C1 segment of cervical spinal cord (tissue), 14 donors: ENCODE measurements at places on chromosomes 2 and 18.

GRCh38 chr2:96914332-96914731 is 44.5 kb upstream of the SEMA4C start:
- DNase-seq, result no peak

DNA sequence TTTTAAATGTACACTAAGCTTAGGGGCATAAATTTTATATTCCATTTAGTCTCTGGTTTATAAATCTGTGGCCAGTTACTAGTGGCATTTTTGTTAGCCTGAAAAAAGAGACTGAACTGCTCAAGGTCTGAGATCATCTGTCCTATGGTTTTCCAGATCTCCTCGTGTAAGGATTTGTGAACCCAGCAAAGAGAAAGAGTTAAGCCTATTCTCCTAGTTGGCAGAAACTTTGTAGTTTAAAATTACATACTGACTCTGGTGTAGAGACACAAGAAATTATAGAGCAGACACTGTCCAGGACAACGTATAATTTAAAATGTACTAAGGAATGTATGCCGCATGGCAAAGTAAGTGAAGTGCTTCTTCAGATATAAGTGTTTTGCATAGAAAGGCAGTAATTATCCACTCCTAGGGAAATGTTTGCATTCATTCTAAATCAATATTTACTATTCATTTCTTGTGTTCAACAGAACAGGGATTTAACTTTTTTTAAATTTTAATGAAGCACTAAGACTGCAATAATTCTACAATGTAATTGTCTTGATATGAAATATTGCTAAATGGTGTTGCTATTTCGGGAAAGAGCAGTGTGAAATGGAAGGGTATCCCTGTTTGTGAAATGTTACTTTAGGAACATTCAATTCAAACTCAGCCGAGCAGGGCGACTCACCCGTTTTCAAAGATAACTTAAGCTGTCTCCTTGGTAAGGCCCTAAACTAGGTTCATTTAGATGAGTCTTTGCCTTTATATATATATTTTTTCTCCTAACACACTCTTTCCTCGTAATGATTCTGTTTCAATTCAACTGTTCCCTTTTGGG is 508.4 kb upstream of the ZEB2 start:
- no peak for DNase-seq

DNA sequence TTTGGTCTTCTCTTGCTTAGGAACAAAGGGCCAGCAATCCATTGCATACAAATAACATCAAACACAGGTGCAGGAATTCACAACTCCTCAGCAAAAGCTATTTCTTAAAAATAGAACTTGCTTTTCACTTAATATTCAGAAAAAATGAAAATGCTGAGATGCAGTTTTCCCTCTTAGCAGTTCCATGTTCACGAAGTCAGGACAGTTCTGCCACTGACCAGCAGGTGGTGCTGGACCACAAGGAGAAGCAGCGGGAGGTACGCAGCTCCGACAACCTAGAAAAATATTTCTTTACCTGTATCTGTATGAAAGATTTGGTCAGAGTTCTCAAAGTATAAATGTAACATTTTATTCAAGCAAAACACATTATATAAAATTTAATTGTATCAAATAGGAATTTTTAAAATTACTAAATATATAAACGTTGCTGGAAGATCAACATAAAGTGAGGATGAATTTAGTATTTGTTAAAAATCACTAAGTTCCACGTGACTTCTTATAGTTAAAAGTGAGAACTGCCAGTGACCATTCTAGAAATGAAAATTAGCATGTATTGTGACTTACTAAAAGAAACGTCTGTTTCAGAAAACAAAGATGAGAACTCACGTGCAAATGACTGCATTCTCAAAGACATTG is 48.8 kb downstream of the ADNP2 start:
- DNase-seq, result peak; percentile 14

DNA sequence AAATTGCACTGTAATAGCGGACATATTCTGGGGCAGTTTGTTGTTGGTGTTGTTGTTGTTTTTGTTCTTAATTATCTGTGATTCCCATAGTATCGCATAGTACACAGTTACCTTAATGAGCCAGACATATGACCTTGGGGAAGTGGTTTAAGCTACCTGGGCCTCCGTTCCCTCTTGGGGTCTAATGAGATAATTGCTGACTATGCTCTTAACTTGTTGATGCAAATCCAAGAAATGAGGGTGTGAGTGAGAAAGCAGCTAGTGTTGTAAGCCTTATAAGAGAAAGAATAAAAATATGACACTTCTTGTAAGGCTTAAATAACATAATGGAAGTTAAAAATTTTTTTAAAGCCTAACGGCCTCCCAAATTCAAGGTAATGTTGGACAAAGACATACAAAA is 7.1 kb downstream of the NMI start:
- no peak for DNase-seq

GRCh38 chr2:67707896-67708295 is 310.8 kb downstream of the ETAA1 start:
- no peak for DNase-seq

GRCh38 chr2:102806250-102806837 is 44.5 kb downstream of the TMEM182 start:
- DNase-seq, result peak; percentile 2

DNA sequence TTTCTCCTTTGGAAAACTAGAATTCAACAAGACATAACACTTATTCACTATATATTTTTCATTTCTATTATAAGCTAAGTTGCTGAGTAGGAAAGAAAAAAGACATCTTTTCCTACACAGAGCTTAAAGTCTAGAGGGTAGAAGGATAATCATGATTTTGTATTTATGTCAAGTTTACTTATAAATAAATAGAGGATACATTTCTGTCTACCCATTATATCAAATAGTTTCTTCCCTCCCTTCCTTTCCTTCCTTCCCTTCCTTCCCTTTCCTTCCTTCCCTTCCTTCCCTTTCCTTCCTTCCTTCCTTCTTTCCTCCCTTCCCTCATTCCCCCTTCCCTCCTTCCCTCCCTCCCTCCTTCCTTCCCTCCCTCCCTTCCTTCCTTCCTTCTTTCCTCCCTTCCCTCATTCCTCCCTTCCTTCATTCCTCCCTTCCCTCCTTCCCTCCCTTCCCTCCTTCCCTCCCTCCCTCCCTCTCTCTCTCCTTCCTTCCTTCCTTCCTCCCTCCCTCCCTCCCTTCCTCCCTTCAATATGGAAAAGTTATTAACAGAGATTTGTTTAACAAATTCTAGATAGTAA is 308.4 kb upstream of the COL3A1 start:
- no peak for DNase-seq

GRCh38 chr2:88054782-88055370 is 707 bp downstream of the KRCC1 start:
- no peak for DNase-seq

GRCh38 chr2:42848726-42849290 is 56.4 kb upstream of the HAAO start:
- DNase-seq, result no peak

DNA sequence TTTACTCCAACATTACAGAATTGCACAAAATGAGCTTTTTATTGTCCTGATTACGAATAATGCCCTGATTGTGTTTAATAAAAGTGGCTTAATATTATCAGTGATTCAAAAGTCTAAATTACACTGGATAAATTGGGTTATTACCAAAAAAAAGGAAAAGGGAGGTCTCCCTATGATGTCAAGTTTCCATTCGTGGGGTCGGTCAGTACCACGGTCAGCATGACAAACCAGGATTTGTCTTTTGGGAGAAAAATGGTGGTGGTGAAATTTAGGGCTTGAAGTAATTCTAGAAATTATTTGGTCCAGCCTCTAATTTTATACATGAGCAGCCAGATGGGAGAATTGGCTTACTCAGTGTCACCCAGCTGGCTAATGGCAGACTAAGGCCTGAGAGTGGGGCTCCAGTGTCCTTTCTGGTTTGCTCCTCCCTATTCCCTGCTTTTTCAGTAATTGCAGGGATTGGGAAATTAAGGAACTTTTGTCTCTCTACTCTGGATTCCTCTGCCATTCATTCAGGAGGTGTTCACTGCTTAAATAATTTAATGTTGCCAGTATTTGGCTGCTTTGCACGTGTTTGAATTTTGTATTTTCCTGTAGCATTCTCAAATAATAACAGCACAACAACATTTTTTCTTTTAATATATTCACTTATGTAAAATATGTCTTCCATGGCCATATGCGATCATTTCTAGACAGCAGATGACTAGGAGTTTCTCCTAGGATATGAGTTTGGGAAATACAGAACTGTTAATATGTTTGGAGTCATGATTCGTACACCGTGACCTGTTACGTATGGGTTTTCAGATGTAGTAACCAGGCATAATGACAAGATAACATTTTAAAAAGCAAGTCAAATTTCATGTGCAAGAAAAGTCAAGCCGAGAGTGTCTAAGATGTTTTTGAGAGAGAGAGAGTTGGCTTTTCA is 128.9 kb upstream of the NOSTRIN start:
- no peak for DNase-seq

- DNase-seq, result no peak
Observed at GRCh38 chr2:161134547-161135518, 25.4 kb upstream of the TANK start.

DNA sequence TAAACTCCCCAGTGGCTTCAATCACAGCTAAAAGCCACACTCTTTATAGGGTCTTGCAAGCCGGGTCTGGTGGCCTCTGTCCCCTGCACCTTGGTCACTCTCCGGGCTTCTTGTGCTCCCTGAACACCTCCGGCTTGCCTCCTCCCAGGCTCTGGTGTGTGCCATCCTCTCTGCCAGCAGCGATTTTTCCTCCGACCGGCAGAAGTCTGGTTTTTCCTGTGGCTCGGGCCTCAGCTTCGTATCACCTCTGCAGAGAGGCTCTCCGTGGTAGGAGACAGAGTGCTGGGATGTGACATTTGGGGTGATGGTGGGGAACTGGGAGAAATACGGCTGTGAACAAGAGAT is 58.8 kb upstream of the HPCAL1 start:
- no peak for DNase-seq

DNA sequence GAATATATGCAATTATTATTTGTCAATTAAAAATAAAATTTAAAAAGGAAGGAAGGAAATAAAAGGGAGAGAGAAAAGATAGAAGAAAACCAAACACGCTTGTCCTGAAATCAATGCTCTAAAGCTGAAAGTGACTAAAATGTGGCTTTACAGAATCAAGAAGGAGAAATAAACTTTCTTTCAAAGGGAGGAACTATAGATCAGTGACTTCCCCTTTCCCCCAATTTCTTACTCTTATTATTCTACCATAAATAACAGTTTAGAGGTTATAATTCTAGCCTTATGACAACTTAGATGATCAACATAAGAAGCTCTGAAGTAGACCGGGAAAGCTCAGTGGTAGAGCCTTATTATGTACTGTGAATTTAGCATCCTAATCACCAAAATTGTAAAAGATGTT is 122.5 kb downstream of the ARHGAP15 start:
- no peak for DNase-seq

GRCh38 chr2:9539531-9539930 is 16.1 kb downstream of the ADAM17 start:
- no peak for DNase-seq

DNA sequence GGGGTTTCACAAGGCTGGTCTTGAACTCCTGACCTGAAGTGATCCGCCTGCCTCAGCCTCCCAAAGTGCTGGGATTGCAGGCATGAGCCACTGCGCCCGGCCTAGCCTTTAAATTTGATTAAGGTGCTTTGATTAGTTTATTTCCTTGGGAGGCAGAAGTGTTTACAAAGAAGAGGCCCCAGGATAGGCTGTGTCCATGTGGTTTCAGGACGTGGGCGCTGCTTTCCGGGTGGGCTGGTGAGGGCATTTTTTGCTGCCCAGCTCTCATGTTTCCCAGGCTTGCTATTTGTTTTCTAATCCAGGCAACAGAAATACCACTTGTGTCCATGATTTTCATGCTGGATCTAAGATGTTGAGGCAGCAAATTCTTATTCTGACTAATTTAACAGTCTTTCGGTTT is 124.2 kb downstream of the SH3RF3 start:
- DNase-seq, result no peak

- DNase-seq, result no peak
Observed at GRCh38 chr2:195709901-195710806, 53.1 kb downstream of the SLC39A10 start.

DNA sequence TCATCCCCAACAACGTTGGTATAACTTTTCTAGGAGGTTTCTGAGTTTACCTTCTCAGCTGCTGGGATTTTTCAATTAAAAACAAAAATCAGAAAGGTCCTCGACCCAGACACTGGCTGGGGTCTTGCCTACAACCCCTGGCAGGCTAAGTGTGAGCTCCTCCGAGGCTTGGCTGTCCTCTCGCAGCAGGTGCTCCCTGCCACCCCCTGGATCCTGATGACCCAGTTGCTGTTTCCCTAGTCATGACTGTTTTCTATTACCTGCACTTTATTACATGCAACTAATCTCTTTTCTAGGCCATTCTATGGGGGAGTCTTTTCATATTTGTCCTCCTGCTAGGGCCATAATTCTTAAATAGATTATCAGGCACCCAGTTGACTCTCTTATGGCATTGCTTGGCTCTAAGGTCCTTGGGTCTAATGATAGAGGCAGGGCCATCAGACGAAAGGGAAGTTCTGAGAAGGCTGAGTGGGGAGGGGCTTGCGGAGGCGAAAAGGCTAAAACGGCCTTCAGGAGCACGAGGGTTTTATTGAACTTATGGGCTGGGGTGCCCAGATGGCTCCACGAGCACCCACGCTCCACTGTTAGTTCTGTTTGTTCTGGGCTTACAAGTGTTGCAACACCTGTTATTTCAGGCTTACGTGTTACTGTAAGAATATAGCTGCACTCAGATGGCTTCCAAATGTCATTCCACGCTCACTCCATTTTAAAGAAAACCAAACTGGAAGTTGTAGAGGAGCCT is 166.0 kb downstream of the NCK2 start:
- no peak for DNase-seq

DNA sequence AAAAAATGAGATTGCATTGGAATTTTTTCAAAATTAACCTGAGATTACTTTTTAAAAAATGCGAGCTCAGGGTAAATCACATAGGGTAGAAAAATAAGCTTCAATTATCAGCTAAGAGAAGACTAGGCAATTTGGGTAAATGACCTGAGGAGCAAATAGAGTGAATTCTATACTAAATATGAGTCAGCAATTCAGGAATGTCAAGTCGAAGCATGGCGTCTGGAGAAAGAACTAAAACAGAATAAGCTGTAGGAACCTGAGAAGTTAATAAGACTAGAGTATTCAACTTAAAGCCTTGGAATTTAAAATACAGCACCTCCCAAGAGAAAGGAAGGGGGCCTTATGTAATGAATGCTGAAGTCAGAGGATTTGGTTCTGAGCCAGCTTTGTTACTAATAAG is 487.0 kb downstream of the SUCLG1 start:
- DNase-seq, result no peak

GRCh38 chr2:11955884-11956291 is 209.5 kb downstream of the LPIN1 start:
- DNase-seq, result no peak

DNA sequence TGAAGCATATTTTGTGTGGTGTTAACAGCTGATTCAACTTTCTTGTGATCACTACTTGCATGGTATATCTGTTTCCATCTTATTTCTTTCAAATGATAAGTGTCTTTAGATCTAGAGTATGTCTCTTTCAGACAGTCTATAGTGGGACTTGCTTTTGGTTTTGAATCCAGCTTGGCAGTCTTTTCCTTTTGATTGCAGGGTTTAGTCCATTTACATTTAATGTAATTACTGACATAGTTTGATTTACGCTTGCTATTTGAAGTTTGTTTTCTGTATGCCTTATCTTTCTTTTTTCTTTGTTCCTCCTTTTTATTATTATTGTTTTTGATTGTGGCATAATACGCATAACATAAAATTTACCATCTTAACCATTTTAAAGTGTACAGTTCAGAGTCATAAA is 9.2 kb upstream of the RALBP1 start:
- no peak for DNase-seq

GRCh38 chr18:3653851-3654441 is 204.0 kb downstream of the TGIF1 start:
- no peak for DNase-seq

- no peak for DNase-seq
Observed at GRCh38 chr2:166013878-166014277, 60.3 kb upstream of the TTC21B start.
